ENCODE measurements at places on chromosomes 16 and 17. TPM values are rescaled to one million over a fixed set of nuclear protein-coding genes. Genes with fewer than 3 reads are reported as not detected.

The SLC47A2 gene
- 0.92 TPM for total RNA-seq

The GP1BA gene
- not detected for total RNA-seq

DNA sequence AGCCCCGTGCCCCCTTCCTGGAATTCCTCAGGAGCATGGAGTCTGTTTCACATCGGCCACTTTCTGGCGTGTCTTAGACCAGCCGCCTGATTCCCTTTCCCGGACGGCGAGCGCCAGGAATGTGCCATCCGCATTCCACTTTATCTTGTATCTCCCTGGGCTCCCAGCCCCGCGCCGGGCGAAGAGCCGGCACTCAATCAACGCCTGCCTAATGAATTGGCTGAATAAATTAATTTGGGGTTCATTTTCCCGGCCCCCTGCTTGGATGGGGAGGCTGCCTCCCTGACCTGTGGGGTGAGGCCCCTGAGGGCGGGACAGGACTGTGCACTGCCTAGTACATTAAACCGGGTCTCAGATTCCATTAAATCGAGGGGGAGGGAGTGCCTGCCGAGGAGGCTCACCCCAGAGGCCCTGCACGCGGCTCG, 282.3 kb upstream of the TNRC6C start:
- ATAC-seq, result no peak

The ZSCAN32 gene
- total RNA-seq, result 5.8 TPM

GRCh38 chr17:52678211-52678610, 519.7 kb upstream of the CA10 start:
- ATAC-seq, result no peak

The DNAH17 gene
- total RNA-seq, result 0.12 TPM
